ENCODE measurements at places on chromosomes 6 and 20. TPM values are rescaled to one million over a fixed set of nuclear protein-coding genes. Genes with fewer than 3 reads are reported as not detected.

Gene SOBP
- total RNA-seq = 0.26 TPM

Gene LTA
- 165 TPM for total RNA-seq

Gene RBM24
- not detected for total RNA-seq

Gene MYT1
- total RNA-seq = 0.05 TPM

Gene PTK6
- 0.38 TPM for total RNA-seq

DNA sequence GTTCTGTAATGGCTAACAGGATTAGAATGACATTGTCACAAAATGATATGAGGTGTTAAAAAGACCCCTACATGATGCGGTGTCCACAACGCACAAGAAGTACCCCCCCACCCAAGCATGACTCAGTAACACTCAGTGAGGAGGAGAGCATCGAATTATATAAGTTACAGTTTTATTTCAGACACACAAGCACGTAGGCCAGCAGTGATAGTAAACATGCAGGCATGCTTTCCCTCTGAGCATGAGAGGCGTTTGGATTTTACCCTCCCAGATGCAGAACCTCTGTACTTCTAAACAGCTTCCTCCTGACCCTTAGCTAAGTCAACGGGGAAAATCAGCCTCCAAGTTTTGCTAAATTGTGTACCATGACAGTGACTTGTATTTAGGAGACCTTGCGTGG lies 23.9 kb downstream of the GNAS start:
- no peak for DNase-seq

GRCh38 chr6:18021166-18021850 lies 33.9 kb upstream of the KIF13A start:
- DNase-seq = no peak

DNA sequence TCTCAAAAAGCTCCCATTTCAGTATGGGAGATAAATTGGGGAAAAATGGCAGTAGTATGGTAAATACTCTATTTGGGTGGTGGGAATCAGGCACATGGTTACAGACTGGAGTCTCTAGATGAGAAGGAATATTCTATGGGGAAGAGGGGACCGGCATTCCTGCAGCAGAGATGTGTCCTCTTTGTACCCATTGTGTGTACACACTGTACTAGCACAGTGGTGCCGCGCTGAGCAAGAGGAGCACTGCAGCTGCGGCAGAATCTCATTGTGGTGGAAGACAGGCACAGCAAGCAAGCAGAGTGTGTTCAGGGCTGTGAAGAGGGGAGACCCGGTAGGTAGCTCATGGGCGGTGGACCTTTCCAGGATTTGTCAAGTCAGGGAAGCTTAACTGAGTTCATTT lies 13.0 kb downstream of the AFDN start:
- no peak for DNase-seq

- DNase-seq = no peak
These were observed 272.9 kb downstream of the SMOC2 start for GRCh38 chr6:168713839-168714238.

GRCh38 chr20:45503403-45503802 lies 12.0 kb downstream of the SPINT3 start:
- no peak for DNase-seq

GRCh38 chr6:42142118-42142835 lies at the start of gene C6orf132:
Gene C6orf132, minus strand, starts transcription at chr6:42142620. Its CDS starts 176 bp downstream, at chr6:42142444.
- no peak for DNase-seq

GRCh38 chr6:34149452-34149810 lies 3.5 kb upstream of the GRM4 start:
- no peak for DNase-seq

DNA sequence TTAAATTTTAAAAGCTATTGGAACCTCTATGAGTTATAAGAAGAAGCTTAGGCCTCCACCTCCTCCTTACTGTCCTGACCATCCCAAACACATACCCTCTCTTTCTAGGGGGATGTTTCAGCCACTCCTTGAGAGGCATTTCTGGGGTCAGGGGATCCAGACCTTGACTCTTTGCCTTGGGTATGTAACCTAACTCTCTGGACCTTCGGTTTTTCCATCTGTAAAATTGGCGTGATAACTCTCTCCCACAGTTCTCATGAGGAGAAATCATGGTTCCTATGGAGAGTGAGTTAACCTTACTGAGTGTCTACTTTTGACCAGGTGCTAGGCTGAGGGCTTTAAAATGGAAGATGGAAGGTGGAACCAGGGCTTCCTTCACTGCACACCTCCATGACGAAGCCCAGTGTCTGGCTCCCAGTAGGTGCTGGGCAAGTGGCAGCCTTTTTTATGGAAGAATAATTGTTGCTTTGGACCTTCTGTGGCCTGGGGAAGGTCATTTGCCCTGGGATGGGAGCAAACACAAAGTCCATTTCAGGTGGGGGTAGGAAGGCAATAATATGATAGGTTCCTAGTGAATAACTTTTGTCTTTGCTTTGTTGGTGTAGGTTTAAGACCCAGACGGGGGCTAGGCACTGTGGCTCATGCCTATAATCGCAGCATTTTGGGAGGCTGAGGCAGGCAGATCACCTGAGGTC lies 18.4 kb downstream of the FOXP4 start:
- no peak for DNase-seq

DNA sequence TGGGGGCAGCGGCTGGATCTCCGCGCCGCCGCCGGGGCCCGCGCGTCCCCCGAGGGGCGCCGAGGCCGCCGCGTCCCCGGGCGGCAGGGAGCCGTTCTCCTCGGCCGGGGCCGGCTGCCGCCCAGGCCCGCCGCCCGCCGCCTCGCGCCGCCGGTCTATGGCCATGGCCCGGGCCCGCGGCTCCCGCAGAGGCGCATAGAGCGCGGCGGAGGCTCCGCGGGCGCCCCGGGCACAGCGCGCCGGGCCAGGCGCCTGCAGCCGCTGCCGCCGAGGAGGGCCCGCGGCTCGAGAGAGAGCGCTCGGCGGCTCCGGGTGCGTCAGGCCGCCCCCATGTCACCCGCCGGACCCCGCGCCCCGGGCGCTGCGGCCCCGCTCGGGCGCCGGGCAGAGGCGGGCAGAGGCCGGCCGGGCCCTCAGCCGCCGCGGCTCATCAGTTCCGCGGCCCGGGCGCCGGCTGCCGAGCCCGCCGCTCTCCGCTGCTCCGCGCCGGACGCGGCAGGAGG lies 404 bp downstream of the SLC22A23 start:
- DNase-seq = no peak

GRCh38 chr6:118324116-118324515 lies 224.0 kb upstream of the PLN start:
- DNase-seq = no peak
